NCI-H1417 treated with DMSO at 0.1 percent for 48 hours (cell line): ENCODE measurements at places on chromosomes 12 and 14.

DNA sequence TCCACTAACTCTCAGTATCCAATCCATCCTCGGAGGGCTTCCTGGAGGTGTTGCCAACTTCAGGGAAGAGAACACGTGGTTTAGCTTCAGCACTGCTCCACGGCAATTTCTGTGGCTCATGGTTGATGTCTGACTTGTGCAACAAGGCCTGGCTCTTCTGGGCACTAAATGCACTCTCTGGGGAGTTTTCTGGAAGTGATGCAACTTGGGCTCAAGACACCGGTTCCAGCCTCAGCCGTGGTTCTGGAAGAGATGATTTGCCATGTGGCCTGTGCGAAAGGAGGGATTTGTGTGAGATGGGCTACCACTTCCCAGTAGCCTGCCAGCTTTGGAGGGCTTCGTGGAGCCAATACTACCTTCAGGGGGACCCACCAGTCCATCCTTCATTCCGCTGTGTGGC, 118.6 kb upstream of the RTL1 start:
- DNase-seq = no peak

- no peak for DNase-seq
Measured at GRCh38 chr12:52975204-52975603, 26.3 kb downstream of the KRT18 start.

- DNase-seq = no peak
Measured at GRCh38 chr12:130686511-130686991, 29.5 kb downstream of the RIMBP2 start.

DNA sequence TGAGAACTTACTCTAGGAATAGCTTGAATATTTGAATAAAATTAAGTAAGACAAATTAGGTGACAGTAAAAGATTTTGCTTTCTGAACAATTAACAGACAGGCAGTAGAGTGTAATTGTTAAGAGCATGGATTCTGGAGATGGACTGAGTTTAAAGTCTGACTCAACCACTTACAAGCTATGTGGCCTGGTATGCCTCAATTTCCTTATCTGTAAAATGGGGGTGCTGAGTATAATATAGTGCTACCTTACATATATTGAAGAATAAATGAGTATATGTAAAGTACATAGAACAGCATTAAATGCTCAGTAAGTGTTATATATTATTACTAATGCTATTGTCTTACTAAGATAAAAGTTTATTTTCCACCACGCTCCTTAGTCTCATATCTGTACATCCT, 7.1 kb downstream of the MIA2 start:
- no peak for DNase-seq

- DNase-seq = no peak
Measured at GRCh38 chr12:111451232-111451631, 45.5 kb downstream of the SH2B3 start.

DNA sequence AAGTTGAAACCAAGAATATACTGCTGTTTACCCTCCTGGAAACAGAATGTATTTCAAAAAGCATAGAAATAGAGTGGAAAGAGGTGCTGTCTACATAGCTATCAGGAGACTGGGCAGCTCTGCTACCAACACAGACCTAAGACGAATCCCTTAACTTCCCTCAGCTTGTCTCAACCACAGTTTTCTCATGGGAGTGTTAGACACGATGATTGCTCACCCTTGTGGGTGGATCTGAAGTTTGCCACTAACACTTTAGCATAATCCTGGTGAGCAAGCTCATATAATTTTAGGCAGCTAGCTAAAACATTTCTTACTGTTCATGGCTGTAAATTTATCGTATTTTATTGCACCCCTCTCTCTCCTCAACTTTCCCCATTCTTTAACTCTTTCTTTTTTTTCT, 38.5 kb downstream of the C12orf75 start:
- no peak for DNase-seq

DNA sequence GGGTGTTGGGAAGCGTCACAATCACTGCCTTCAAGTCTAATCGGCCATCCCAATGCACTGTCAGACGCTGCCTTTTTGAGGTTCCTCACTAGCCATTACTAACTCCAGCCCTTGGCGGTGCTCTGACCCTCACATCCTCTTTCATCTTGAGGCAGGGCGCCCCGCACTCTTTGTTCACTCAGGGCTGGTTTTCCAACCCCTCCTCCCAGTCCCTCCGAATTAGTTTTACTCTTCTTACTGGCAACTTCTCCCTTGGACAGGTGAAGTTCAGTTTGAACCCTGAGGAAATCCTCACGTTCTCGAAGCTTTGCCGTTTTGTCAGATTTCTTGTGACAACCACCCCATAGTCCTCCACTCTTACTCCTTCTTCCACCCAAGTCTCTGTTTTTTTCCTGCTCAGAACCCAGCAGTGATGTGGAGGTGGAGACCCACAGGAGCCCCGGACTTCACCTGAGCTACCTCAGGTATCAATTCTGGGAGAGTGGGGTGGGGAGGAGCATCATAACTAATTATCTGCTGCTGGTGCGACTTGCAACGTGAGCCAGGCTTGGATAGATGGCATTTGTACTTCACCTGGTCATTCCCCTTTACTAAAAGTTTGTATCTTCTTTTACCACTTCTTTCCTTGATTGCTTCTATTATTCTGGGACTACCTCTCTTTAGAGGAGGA, 757 bp downstream of the ZC3H10 start:
- no peak for DNase-seq

DNA sequence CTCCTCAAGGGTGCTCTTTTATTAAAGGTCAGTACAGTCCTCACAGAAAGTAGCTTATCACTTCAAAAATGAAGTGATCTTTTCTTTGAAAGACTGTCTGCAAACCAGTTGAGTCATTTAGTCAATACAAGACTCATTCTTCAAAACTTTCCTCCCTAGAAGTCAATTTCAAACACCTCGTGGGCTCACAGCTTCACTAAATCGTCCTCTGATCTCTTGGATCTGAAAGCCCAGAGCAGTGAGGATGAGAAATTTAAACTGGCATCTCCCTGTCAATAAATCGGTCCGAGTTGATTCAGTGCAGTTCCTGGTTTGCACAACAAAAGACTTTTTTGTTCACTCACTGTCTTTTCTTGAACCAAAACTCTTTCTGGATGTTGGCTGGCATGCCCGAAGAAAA, 44.5 kb downstream of the NUAK1 start:
- DNase-seq = no peak
